Activated CD4-positive, alpha-beta T cell treated with anti-CD3 and anti-CD28 coated beads, Interleukin-2, amount 50 U/mL, for 4 hours (primary cell): ENCODE measurements at places on chromosomes 3 and 15.

- DNase-seq, result no peak
Measured at GRCh38 chr15:45314960-45315359, 62.9 kb downstream of the SLC28A2 start.

DNA sequence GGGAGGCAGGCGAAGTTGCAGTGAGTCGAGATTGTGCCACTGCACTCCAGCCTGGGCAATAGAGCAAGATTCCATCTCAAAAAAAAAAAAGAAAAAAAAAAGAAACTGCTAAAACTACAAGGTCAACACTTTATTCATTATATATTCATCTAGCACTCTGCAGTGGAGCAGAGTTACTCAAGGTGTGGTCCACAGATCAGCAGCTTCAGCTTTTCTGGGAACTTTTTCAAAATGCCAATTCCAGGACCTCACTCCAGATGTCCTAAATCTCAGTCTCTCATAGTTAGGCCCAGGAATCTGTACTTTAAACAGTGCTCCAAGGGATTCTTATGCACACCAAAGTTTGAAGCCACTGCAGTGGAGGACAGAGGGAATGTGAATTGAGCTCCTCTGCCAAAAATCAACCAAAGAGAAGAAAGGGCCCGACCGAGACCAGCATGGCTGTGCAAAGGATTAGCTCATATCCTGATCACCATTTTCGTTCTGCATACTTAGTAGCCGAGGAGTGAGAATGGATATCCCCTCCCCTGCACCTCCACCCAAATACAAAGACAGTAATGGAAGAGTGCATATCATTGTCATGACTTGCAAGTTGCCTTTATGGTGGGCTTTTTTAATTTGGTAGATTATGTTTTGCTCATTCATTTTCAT lies 201.9 kb downstream of the MEX3B start:
- no peak for DNase-seq

- no peak for DNase-seq
Measured at GRCh38 chr15:24933716-24934115, 21.1 kb upstream of the SNRPN start.

GRCh38 chr15:52620496-52620895 lies 51.7 kb upstream of the ARPP19 start:
- DNase-seq, result no peak

DNA sequence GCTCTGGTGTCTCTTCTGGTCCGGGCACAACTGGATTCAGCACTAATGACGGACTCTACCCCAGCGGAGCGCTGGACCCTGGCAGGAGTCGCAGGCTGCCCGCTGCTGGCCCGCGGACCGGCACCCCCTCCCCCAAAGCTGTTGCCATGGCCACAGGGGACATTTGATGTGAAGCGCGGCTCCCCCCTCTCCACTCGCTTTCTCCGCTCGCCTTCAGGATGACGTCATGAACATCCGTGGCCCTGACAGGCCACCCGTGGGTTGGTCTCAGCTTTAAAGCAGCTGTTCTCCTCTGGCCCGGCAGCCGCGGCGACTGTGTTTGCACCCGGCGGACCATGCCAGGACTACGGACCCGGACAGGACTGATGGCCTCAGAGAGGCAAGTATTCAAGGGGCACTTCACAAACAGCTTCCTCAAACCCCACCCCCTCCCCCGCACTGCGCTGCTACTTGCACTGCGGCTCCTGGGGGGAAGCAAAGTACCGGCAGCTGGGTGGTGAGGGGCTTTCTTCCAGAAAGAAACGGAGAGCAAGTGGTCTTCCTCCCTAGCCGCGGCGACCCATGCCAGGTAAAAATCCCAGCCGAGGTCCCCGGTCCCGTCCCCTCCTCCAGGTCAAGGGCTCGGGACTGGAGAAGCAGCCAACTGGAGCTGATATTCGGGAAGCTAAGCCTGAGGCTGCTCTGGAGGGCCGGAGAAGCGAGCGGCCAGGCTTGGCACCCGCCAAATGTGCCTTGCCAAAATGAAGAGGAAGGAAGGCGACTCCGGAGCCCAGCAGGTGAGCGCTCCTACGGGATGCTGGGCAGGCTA lies 16.6 kb upstream of the AEN start:
- no peak for DNase-seq

- DNase-seq, result peak; percentile 35
Measured at GRCh38 chr3:67947808-67948508, 293.5 kb upstream of the SUCLG2 start.

DNA sequence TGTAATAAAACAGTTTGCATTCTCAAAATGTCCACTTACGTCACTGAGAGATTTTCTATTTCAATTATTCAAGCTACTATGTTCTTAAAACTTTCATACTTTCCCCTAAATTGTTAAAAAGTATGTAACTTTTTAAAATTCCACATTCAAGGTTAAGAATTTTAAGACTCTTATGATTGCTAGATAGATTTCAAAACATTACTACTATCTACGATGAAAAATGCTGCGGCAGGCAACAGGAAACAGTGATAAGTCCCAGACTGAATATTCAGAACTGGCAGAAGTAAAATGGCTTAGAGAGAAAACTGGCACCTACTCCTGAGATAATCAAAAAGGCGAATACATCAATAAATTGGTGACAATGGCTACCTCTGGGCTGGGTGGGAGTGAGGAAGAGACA lies 16.2 kb downstream of the ATP13A3 start:
- no peak for DNase-seq

DNA sequence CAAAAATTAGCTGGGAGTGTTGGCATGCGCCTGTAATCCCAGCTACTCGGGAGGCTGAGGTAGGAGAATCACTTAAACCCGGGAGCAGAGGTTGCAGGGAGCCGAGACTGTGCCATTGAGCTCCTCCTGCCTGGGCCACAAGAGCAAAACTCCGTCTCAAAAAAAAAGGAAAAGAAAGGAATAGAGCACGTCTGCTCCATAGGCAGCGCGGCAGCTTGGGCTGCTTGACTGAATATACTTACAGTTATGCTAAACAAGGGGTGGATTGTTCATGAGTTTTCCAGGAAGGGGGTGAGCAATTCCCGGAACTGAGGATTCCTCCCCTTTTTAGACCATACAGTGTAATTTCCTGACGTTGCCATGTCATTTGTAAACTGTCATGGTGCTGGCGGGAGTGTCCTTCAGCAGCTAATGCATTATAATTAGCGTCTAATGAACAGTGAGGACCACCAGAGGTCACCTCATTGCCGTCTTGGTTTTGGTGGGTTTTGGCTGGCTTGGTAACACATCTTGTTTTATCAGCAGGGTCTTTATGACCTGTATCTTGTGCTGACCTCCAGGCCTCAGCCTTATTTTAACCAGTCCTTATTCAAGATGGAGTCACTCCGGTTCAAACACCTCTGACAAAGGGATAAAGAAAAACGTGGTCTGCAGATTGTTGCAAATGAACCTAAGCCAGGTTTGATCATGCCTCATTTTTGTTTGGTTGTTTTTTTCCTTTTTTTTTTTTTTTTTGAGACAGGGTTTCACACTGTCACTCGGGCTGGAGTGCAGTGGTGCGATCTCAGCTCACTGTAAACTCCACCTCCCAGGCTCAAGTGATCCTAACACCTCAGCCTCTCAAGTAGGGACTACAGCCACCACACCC lies 24.9 kb upstream of the SENP5 start:
- no peak for DNase-seq

- no peak for DNase-seq
Measured at GRCh38 chr3:18988614-18989229, 159.6 kb upstream of the KCNH8 start.

GRCh38 chr3:21750831-21751391 lies at the start of gene ZNF385D:
Gene ZNF385D, minus strand, starts transcription at chr3:21751210. Its CDS starts 294 bp downstream, at chr3:21750916.
- no peak for DNase-seq

- DNase-seq, result peak; percentile 20
Measured at GRCh38 chr3:141452045-141452444, 34.8 kb upstream of the RASA2 start.

DNA sequence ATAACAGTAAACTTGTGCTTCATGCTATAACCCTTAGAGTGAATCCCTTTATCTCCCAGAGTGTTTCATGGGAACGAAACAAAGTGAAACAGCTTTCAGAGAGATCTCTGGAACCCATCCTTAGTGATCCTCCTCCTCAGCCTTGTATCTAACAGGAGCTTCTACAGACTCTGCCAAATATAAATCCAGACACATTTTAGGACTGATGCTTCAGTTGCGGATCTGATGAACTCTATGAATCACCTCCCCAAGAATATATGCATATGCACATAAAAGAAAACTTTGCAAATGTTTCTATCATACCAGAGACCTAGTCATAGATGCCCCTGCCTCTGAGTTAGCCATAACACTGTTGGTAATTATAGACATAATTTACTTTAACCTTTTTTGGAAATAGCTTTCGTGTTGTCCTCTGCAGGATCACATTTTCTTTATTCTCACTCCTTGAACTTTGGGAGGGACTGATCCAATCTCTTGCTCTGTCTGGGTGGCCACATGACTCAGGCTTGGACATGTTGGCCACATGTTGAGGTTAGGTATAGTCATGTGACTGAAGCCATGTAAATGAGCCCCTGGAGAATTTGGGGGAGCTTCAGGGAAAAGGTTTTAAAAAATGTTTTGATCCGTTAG lies 306.4 kb upstream of the CNTN3 start:
- no peak for DNase-seq

- no peak for DNase-seq
Measured at GRCh38 chr15:55784286-55784685, 41.3 kb upstream of the PRTG start.

DNA sequence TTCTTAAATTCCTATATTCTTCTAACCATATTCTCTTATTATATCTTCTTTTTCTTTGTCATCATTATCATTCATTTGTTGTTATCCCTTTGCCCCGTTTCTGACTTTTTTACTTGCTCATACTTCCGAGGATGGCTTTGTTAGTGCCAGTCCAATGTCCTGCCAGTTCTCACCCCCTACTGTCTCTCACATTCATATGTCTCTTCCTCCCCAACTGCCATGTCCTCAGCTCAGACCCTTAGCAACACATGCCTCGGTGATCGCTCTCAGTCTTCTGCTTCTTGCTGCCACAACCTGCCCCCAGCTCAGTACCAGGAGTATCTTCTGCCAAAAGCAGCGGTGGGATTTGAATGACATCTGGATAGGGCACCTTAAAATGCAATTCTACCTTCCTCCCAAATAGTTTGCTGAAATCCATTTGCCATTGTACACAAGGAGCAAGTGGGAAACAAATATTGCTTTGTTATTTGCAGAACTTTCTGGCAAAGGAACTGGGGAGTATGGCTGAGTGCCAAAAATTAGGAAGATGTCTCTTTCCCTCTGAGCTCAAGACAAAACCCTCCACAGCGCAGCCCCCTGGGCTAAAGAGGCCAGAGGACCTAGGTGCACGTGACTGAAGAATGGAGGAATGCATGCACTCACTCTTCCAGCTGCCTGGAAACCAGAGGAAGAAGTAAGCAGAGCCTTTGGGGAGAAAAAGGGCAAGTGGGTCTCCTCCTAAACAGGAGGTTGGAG lies 57.7 kb upstream of the CTNNB1 start:
- no peak for DNase-seq

DNA sequence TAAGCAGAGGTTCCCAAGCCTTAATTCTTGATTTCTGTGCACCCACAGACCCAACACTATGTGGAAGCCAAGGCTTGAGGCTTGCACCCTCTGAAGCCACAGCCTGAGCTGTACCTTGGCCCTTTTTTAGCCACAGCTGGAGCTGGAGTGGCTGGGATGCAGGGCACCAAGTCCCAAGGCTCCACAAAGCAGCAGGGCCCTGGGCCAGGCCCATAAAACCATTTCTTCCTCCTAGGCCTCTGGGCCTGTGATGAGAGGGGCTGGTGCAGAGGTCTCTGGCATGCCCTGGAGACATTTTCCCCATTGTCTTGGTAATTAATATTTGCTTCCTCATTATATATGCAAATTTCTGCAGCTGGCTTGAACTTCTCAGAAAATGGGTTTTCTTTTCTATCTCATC lies 60.9 kb upstream of the GSK3B start:
- no peak for DNase-seq

DNA sequence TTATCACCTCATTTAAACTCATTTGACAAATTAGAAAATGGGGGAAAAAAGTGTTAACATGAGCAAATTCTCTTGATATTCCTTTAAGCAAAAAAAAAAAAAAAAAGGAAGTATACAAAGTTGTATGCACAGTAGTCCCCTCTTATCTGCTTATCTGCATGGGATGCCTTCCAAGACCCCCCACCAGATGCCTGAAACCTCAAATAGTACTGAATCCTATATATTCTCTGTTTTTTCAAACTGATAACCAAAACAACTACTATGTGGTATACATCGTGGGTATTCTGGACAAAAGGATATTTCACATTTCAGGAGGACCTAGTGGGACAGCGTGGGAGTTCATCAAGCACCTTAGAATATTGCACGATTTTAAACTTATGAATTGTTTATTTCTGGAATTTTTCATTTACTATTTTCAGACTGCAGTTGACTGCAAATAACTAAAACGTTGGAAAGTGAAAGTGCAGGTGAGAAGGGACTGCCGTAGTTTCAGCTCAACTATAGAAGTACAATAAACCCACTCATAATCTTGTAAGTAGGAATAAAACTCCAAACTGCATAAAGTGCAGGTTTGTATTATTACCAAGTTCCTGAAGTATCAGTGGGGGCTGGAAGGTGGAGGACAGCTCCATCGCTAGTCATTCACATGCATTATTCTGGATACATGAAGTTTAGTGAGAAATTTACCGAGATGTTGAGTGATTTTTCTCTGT lies 43.6 kb upstream of the PLCL2 start:
- no peak for DNase-seq

DNA sequence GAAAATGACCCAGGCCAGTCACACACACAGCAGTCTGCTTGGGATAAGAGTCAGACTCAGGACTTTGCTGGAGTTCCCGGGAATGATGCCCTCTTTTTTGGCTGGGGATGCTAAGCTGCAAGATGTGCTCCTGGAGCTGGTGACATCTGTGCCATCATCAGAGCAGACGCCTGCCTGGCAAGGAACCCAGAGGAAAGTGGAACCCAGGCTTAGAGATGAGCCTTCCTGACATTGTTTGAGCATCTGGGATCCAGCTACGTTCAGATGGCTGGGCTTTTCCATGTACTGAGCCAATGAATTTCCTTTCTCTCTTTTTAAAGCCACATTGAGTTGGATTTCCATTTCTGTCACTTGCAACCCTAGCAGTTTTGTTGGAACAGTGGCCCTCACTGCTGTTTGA lies 53.3 kb downstream of the EBLN2 start:
- DNase-seq, result no peak

GRCh38 chr15:57694279-57694678 lies 12.2 kb upstream of the POLR2M start:
- no peak for DNase-seq

GRCh38 chr3:113828600-113828999 lies 10.0 kb upstream of the GRAMD1C start:
- DNase-seq, result no peak

- DNase-seq, result peak; percentile 53
Measured at GRCh38 chr15:93087825-93088199, 1.2 kb downstream of the RGMA start.

GRCh38 chr3:155281912-155282311 lies 11.6 kb downstream of the STRIT1 start:
- no peak for DNase-seq

DNA sequence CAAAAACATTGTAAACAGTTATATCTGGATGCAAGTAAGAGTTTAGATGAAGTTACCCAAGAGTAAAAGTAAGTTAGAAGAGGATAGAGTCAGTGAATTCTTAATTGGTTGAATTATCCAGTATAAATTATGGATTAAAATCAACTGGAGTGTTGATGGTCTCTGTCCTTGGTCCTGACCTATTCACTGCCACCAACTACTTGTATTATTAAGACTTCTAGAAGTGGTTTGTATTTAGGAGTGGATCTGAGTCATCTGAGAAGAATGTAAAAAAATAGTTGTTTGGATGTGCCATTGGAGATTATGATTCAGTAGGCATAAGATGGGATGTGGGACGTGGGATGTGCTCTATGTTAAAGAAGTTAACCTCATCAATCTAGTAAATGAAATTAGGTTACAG lies 86.4 kb downstream of the SYNPR start:
- DNase-seq, result no peak

GRCh38 chr3:155981669-155982068 lies 111.2 kb downstream of the GMPS start:
- no peak for DNase-seq
